ENCODE measurements at places on chromosomes 12 and 14.

- DNase-seq = no peak
Measured at GRCh38 chr14:71333705-71334104, 426.4 kb downstream of the PCNX1 start.

DNA sequence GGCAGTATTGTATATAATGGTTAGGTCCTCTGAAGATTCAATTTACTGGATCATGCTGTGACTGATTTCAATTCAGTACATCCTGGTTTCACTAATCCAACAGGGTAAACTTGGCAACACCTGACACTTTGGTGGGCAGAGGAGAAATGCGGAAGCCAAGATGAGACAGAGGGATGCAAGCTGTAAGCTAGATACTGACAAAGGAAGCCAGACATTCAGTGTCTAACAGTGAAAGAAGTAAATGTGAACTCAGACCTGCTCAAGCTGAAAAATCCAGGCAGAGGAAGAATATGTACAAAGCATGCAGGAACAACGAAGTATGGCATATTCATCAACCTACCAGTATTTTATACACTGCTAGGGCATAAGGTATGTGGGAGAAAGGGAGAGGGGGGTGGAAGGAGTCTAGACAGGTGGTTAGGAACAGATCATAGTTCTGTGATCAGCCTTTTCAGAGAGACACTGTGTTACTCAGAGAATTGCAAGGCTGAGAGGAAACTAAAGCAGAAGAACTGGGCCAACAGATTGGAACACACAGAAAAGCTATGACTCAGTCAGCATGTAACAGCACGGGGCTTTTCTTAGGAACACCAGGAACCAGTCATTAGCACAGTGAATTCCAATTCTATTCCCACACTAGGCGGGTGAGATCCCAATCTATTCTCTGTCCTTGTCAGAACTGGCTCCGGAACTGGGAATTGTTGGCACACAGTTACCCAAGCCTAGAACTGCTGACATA lies 40.3 kb downstream of the NELL2 start:
- DNase-seq = no peak

DNA sequence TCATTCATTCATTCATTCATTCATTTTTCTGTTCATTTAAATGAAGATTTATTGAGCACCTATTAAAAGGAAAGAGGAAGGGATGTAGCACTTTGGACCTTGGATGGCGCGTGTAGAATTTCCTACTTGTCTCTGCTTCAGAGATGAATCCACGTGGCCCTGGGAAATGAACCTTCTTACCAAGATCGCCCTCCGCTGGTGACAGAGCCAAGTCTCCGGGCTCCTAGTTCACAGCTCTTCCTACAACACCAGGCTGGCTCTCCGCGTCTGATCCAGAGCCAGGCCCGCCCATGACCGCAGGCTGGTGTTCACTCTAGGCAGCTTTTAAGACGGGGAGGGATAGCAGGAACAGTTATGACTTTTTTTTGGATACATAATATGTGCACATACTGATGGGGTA lies 70.9 kb upstream of the PIWIL1 start:
- no peak for DNase-seq

- no peak for DNase-seq
Measured at GRCh38 chr12:14994610-14995009, 21.8 kb downstream of the PDE6H start.

- no peak for DNase-seq
Measured at GRCh38 chr14:69672356-69672755, 61.0 kb downstream of the SUSD6 start.

DNA sequence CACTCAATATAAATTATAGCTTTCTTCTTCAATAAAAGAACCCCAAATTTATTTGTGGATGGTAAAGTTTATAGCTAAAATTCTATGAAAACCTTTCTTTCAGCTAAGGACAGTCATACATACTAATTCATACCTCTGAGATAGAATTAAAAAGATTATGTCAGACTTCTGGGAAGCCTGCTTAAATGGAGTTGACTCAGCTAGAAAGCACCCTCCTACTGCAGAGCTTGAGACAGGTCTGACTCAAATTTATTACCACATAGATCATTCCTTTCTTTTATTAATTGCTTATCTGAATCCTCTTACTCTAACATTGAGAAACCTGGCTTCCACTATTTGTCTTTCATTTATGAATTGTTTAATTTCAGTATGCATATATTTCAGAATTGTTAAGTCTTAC lies 1007.0 kb upstream of the LRFN5 start:
- DNase-seq = no peak

DNA sequence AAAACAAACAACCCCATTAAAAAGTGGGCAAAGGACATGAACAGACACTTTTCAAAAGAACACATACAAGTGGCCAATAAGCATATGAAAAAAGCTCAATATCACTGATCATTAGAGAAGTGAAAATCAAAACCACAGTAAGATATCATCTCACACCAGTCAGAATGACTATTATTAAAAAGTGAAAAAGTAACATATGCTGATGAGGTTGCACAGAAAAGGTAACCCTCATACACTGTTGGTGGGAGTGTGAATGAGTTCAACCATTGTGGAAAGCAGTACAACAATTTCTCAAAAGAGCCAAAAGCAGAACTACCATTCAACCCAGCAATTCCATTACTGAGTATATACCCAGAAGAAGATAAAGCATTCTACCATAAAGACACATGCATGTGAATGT lies 18.2 kb downstream of the PDE6H start:
- DNase-seq = no peak

GRCh38 chr14:26370115-26370514 lies 227.7 kb downstream of the NOVA1 start:
- DNase-seq = no peak

DNA sequence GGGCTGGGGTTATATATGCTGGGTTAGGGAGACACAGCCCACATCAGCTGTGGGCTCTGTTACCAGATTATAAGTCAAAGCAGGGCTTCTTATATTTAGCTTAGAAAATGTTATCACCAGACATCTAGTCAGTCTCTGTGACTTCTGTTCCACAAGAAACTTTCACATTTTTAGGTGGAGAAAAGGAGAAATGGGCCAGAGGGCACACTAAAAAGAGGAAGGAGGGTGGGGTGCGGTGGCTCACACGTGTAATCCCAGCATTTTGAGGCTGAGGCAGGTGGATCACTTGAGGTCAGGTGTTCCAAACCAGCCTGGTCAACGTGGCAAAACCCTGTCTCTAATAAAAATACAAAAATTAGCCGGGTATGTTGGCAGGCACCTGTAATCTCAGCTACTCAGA lies 28.0 kb upstream of the SLC38A1 start:
- DNase-seq = no peak

GRCh38 chr12:11361151-11361550 lies 34.2 kb downstream of the PRB2 start:
- DNase-seq = no peak

DNA sequence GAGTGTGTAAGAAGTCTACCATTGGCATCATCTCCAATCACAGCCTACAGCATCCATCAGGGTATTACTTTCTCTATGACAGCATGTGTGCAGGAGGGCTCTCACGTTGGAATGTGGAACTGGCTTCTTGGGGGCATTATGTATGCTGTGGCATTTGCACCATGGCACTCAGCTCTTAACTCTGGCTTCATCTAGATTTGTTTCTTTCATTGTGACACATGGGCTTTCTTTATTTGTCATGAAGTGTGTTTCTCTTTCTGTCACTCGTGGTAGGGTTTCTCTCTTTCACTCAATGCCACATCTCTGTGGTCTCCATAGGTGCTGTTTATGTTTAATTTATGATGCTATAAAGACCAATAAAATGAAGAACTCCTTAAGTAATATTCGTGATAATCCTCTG lies 191.2 kb upstream of the GARIN2 start:
- DNase-seq = no peak

- DNase-seq = no peak
Measured at GRCh38 chr12:75364919-75365318, 26.0 kb upstream of the GLIPR1L2 start.

GRCh38 chr12:64900540-64900939 lies 76.1 kb downstream of the TBC1D30 start:
- no peak for DNase-seq

- DNase-seq = no peak
Measured at GRCh38 chr14:86217523-86217922, 687.6 kb downstream of the FLRT2 start.

GRCh38 chr12:6607751-6608591 lies 792 bp upstream of the CHD4 start:
- peak; percentile 26 for DNase-seq

DNA sequence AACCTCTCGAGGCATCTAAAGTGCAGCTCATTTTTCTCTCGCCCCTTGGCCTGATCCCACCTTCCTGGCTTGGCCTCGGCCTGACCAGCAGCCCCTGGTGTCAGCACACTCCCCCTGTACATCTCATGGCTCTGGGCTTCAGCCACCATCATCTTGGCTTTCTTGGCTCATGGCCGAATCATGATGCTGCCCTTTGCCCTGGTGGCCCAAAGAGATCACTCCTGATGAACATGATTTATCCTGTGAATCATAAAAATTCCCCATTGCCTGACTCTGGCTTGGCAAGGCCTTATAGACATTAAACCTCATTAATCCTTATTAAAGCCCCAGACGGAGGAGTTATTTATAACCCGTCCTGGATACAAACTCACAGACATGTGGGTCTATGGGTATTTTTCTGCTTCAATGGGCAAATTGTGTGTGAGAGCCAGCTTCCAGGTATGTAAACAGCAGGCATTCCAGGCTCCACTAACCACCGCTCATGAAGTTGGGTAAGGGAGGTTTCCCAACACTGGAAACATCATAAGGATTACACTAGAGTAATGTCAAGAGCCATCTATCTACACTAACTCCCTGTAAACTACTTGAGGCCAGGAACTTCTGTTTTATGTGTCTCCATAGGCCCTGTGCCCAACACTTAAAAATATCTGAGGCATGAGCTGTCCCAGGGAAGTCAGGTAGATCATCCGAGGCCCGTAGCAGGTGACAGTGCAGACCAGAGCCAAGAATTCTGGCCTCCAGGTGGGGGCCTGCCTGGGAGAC lies 171.2 kb downstream of the TTC8 start:
- no peak for DNase-seq

GRCh38 chr14:99201351-99202073 lies 70.5 kb downstream of the BCL11B start:
- no peak for DNase-seq

DNA sequence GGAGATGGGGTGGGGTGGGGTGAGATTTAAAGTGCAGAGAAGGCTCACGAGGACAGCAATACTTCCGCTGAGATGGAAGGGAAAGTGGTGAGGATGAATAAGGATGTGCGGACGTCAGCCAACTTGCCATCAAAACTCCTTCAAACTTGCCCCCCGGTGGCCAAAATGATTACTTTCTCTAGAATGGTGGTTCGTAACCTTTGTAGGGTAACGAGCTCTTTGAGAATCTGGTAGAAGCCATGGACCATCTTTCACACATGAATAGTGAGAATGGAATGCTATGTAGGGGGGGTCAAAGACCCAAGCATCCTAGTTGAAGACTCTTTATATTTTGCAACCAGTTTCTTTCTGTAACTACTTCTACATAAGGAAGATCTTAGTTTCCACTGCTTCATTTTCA lies 245.9 kb upstream of the DDHD1 start:
- DNase-seq = no peak

DNA sequence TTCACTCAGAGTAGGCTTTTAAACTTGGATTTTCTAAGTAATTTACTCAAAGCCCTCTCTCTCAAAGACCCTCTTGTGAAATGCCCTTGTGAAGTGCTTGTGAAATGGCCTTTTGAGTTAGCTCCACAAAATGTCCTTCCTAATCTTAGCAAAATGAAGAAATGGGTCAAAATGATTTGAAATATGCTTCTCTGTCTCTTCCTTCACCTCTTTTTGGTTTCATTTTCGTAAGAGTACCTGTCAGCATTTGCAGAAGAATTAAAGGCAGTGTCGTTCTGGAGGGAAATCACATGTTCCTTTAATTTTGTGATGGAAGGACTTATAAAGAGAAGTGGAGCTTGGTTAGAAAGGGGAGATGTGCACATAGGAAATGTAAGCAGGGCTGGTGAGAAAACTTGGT lies 93.7 kb downstream of the HMGA2 start:
- DNase-seq = no peak

GRCh38 chr14:86770186-86770585 lies 1222.8 kb downstream of the GALC start:
- no peak for DNase-seq

GRCh38 chr12:46558677-46559076 lies 186.1 kb upstream of the SLC38A2 start:
- no peak for DNase-seq

DNA sequence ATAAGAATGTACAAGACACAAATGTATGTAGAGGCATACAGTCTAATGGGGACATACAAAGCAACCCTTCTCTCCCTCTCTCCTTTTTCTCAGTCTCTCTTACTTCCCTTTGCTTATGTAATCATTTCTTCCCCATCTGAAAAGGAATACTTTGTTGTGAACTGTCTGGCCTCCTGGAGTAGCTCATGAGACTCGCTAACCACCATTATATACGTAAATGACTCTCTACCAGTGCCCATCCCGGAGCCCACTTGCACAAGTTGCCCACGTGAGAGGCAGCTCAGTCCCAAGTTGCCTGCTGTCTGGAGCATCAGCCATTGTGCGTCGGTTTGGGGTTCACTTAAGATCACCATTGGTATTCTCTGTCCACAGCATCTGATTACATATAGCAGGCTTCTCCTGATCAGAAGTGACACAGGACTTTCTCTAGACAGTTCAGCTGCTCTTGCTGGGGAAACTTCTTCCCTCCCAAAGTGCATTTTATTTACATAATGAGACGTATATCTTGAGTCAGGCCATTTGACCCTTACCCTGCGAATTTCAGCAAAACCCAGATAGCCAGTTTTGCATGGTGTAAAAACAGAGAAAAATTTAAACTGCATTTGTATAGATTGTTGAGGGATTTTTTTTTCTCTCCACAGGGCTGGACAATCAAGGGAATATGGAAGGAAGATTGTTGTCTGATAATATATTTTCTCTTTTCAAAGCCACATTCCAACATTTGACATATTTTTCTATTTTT lies 220.7 kb upstream of the EGLN3 start:
- no peak for DNase-seq

- no peak for DNase-seq
Measured at GRCh38 chr14:44070046-44070445, 437.0 kb downstream of the FSCB start.

- no peak for DNase-seq
Measured at GRCh38 chr12:57894399-57895292, 46.7 kb upstream of the ATP23 start.

DNA sequence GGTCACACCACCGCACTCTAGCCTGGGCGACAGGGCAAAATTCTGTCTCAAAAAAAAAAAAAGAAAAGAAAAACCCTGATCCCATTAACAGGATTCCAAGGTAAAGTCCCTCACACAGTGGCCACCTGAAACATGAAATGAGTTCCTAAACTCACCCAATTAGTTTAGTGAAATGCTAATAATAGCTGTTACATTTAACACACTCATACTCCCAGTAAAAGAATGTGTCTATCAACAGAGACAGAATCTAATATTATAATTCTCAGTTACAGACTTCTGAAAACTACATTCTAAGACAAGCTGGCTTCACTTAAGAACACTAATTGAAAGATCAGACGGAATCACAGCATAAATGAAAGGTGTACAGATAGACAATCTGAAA lies 44.2 kb downstream of the DUSP16 start:
- DNase-seq = no peak

Measured in activated CD8-positive, alpha-beta memory T cell treated with anti-CD3 and anti-CD28 coated beads for 4 hours (primary cell).